ENCODE measurements at places on chromosomes 2 and 18. TPM values are rescaled to one million over a fixed set of nuclear protein-coding genes. Genes with fewer than 3 reads are reported as not detected.

Gene DES
- 1.4 TPM for total RNA-seq

Gene SERPINB10
- total RNA-seq, result not detected

DNA sequence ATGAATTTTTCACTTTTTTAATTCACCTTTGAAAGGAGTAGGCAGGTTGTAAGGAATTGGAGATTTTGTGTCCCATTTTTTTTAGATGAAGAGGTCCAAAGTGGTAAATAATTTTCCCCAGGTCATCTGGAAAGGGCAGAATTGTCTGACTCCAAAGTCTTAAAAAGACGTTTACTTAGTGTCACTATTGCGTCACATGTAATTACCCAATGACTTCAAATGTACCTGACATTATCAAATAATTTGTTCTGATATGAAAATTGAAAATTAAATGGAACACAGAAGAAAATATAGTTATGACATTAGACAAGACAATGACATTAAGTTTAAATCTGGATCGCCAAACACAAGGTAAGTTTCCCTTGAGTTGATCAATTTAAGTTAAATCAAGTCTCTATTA is 24.2 kb upstream of the NBEAL1 start:
- no peak for DNase-seq

Gene B3GNT7
- 4.2 TPM for total RNA-seq

- no peak for DNase-seq
Measured at GRCh38 chr18:55153346-55153745, 194.1 kb upstream of the CCDC68 start.

- no peak for DNase-seq
Measured at GRCh38 chr2:223989206-223989855, 32.1 kb downstream of the MRPL44 start.
